ENCODE measurements at places on chromosomes 5 and 9.

DNA sequence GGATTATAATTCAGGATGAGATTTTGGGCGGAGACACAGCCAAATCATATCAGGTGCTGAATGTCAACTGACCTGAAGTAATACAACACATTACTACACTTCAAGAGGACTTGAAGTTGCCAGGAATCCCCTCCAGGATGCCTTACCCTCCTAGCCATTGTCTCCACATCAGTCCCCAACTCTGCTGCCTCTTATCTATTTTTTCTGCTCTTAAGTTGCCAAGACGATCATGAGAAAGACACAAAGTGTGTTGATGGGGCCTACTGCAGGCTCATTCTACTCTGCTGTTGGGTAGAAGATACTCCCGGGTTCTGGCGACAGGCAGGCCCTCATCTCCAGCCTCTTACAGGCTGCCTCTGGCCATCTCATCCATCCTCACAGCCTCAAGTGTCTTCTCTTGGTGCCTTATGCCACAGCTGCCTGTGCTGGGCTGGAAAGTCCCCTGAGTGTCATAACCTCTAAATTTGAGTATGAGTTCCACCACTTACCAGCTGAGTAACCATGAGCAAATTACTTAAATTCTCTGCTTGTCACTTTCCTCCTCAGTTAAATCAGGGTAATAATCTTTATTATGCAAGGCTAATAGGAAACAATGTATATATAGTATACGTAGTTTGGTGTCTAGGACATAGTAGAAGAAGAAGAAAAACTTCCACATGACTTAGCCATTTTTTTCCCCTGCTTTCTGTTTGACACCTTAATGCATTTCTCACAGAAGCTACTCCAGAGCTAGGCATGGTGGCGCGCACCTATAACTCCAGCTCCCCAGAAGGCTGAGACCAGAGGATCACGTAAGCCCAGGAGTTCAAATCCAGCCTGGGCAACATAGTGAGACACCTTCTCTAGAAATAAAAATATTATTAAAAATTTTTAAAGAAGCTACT, 73.0 kb upstream of the SNX2 start:
- no peak for DNase-seq

- no peak for DNase-seq
Observed at GRCh38 chr5:158014372-158014771, 155.4 kb upstream of the CLINT1 start.

DNA sequence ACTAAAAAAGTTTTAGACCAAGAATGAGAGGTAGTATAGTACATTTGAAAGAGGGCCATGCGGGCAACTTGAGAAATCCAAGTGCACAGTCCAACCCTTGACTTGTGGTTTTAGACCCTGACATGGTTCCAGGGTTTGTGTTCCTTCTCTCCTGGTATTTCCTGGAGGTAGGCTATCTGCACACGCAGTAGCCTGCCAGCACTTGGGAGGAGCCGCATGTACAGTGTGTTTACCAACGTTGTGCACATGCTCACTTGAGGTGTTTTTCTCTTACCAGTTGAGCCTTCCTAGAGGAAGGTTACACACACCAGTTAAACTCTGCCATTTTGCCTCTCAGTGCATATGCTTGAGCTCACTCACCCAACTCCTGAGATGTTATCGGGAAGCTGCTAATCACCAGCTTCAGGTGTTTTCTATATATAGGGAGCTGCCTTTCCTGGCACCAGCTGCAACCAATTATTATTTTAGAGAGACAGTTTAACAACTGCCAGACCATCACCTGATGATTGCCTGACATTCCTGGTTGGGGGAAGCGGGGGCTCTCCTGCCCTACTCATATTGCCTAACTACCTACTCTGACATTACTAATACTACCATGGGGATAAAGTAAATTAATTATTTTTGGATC, 593.4 kb upstream of the TUSC1 start:
- no peak for DNase-seq

DNA sequence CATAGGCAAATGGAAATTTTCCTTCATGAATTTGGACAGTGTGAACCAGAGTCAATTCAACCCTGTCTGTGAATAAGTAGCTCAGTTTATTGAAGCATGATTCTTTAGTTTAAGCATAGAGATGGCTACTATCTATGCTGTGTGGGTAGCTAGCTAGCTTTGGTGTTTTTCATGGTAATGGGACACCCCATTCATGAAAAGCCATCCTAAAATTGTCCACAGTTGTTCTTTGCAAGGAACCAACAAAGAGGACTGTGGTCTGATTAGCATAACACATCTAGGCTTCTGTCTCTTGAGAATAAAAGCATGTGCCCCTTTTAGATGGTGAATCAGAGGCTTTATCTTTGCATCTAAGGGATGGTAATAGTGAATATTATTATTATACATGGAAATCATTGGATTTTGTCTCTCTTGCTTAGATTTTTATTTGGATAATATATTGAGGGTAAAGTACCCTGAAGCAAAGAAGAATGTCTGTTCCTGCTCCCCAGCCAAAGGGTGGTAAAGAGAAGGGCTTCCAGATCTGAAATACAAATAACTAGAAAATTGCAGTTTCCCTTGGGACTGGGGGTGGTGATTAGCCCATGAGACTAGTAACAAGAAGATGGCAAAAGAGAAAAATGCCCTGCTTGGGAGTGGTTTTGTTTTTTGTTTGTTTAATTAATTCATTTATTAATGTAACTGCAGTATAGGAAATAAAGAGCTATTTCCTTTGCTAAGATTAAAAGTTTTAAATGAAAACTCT, 624.2 kb upstream of the ZNF608 start:
- DNase-seq, result no peak

DNA sequence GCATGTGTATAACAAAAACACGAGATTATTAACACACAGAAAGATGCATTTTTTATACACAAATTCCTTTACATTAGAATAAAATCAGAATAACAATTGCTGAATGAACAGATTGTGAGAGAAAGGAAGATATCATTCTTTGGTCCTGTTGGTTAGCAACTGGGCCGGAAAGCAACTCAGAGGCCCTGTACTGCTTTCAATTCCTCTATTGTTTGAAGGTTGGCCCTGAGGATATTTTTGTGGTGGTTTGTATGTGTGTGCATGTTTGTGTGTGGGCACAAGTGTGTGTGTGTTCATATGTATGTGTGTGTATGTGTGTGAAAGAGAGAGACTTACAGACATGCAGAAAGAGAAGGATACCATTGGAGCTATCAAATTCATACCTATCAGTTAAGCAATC, 356.8 kb upstream of the DMAC1 start:
- DNase-seq, result no peak
